ENCODE measurements at places on chromosomes 11 and 22. TPM values are rescaled to one million over a fixed set of nuclear protein-coding genes. Genes with fewer than 3 reads are reported as not detected.

DNA sequence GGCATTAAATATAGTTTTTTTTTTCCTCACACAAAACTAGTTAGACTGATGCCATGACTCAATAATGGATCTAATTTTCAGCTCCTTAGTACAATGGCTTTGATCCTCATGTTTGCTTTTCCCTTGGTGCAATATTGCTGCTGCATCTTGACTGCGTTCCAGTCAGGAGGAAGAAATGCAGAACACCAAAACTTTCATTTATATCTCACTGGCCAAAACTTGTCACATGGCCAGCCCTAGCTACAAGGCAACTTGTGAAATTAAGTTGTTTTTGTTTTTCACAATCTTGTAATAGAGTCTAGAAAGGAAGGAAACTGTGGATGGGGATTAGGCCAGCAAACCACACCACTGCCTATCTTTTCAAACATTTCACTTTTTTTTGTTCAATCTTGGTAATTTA lies 36.7 kb downstream of the SMC1B start:
- DNase-seq, result no peak

- no peak for DNase-seq
Observed at GRCh38 chr11:115775846-115776245, 271.6 kb upstream of the CADM1 start.

GRCh38 chr11:114782650-114783310 lies 104.5 kb downstream of the NXPE2 start:
- no peak for DNase-seq

DNA sequence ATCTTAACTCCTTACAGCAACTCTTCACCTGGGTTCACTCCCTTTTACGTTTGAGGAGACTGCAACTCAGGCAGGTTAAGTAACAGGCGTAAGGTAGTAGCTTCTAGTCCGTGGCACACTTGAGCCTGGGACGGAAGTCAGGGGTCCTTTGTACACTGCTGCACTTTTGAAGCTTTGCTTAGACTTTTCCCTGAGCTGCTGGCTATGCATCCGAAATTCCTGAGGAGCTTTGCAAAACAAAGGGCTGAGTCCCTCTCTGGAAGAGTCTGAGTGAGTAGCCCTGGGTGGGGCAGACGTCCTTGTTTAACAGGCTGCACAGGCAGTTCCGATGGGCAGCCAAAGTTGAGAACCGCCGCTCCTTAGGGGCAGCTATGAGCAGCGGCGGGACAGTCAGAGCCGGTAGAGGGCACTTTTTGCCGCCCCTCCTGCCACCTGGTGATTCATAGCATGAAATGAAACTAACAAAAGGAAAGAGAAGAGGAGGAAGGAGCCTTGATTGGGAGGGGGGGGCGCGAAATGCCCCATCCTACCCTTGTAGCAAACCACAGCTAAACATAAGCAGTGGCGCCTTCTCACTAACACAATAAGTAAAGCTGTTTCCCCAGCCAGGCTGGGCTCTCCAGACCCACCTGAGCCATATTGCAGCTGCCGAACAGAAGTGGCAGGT lies 1.4 kb downstream of the TMEM109 start:
- peak; percentile 25 for DNase-seq

GRCh38 chr11:72573072-72573854 lies 101.0 kb downstream of the PDE2A start:
- no peak for DNase-seq

GRCh38 chr22:20456064-20456721 lies 18.6 kb upstream of the SCARF2 start:
- DNase-seq, result peak; percentile 59

GRCh38 chr22:37676736-37677492 lies 1.5 kb downstream of the LGALS1 start:
- peak; percentile 73 for DNase-seq

DNA sequence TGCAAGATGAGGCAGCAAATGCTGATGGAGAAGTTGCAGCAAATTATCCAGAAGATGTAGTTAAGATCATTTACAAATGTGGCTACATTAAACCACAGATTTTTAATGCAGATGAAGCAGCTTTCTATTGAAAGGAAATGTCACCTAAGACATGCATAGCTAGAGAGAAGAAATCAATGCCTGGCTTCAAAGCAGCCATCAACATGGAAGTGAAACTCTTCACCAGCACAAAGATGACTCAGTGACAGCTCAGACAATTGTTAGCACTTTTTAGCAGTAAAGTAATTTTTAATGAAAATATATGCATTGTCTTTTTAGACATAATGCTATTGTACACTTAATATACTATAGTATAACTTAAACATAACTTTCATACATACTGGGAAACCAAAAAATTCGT lies 71.4 kb downstream of the FANCF start:
- no peak for DNase-seq

DNA sequence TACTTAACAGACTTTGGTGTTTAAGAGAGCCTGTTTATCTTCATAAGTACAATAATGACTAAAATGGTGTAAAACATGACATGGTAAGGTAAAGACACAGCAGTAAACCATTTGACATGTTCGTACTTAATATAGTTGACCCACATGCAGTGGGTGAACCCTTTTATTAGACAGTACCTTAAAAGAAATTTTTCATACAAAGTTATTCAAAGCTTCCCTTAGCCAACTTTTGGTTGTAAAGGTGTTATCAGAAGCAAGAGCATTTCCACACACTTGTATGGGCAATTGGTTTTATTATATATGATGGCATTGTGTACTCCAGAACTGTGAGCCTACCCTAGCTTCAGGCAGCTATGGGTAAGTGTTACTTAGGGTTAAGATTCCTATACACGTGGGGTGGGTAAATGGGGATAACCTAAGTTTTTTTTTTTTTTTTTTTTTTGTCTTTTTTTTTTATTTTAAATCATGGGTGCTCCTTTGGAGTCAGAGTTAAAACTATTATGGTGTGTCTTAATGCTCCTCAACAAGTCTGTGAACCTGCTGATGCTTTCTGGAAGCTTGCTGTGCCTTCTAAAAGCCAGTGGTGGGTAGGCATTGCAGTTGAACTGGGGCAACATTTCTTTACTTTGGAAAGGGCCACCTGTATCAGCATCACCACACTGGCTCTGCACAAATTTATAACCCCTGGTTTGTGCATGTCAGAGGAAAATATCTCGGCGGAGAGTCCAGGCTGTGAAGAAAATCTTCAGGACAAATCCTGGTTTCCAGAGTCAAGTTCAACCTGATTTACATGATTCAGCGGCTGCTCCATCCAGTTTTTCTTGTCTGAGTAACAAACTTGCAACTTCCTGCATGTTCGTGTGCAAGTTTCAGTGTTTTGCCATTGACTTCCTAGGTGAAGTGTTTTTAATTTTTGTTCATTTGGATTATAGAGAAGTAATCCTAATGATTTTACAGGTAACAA lies 3.3 kb downstream of the PCF11 start:
- no peak for DNase-seq

The PAX6 gene
- not detected for polyA plus RNA-seq

The ACTN3 gene
- polyA plus RNA-seq, result 0.18 TPM
